ENCODE measurements at places on chromosomes 2 and 18. TPM values are rescaled to one million over a fixed set of nuclear protein-coding genes. Genes with fewer than 3 reads are reported as not detected.

The ANKRD30B gene
- not detected for total RNA-seq

The PAX8 gene
- 18.0 TPM for total RNA-seq

The COPS9 gene
- total RNA-seq = 102 TPM

GRCh38 chr2:198045227-198045626 is 240.8 kb downstream of the PLCL1 start:
- no peaks in the 10 kb centered on the region for H3K4me1 ChIP-seq
- no peak overlapping the region for H3K27ac ChIP-seq
- H3K27me3 ChIP-seq = no peaks in the 10 kb centered on the region

DNA sequence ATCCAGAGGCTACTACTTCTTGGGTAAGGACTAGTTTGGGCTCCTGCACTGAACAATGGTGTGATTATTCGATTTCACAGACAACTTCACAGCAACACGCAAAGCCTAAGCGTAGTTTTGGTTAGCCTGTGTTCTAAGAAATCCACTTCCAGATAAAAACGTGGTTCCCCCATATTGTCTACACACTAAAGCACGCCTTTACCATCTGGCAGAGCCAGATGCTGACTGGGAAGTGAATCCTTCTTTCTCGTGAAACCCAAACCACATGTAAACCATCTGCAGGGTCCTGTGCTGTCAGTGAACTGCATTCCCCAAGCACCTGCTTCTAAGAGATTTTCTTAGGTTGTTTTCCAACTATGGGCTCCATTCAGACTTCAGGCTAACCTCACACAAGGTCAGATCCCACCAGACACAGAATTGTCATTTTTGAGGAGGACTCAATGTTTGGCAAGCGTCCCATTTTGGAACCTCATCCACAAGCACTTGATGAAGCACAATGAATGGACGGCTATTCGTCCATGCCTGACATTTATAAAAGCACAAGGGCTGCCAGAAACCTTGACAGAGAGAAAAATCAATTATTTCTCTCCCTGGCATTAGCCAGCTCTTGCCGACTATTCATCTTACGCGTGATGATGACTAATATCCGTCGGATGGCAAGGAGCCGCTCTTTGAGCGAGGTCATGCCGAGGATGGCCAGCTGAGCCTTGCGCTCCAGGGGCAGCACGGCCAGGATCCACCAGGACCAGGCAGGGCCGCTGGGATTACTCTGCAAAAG is 38.4 kb downstream of the LONRF2 start:
- DNase-seq = no peak
- H3K27me3 ChIP-seq = no peaks in the 10 kb centered on the region
- H3K36me3 ChIP-seq = no peaks in the 10 kb centered on the region
- H3K4me1 ChIP-seq = no peaks in the 10 kb centered on the region
- H3K27ac ChIP-seq = no peak overlapping the region

DNA sequence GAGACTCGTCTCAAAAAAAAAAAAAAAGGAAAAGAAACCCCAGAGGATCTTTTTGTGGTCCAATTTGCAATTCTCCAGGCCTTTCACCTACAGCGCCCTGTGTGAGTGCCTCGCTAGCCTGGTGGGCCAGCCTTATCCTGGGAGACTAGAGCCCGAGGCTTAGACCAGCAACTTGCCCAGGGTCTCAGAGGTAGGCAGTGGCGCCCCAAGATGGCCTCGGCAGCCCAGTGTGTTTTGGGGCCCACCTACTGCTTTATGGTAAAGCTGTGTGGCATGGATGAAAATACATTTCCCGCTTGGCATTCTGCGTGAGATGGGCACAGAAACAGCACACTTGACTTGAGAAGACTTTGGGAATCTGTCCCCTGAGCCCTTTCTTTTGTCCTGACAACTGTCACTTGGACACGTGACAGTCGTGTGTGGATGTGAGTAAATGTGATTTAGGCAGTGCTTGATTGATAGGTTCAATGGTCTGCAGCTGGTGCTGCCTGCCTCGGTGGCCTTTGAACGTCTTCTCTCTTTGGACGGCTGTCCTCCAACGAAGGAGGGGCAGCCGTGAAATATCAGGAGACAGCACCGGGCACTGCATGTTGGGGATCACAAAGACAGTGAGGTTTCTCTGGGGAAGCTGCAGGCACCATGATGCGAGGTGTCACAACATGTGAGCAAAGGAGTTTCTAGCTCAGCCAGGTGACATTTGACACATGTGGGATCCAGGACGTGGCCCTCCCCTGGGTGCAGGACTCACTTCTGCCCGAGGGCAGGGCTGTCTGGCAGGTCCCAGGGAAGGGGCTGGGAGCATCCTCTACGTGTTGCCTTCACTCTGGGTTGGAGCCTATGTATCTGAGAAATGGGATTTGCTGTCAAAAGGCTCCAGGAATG is 209.5 kb upstream of the TWIST2 start:
- no peak overlapping the region for H3K4me3 ChIP-seq
- H3K27me3 ChIP-seq = no peaks in the 10 kb centered on the region
- no peak for DNase-seq
- H3K36me3 ChIP-seq = no peaks in the 10 kb centered on the region
- H3K27ac ChIP-seq = no peak overlapping the region

DNA sequence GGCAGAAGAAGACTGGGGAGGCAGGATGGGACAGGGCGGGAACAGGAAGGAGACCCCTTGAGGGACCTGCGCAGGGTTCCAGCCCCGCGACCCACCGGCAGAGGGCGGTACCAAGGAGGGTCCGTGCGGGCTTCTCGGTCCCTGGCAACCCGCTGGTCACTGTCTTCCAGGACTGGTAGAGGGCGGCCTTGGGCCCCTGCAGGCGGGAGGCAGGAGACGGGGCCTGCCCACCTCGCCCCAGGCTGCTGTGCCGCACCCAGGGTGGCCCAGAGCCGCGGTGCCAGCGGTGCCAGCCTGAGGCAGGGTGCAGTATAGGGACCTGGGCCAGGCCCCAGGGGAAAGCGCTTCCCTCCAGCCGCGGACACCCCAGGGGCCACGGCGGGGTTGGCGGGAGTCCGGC is 34.5 kb downstream of the NEURL3 start:
- peaks cover 4% of the 10 kb centered on the region for H3K4me1 ChIP-seq
- H3K27ac ChIP-seq = no peak overlapping the region
- H3K36me3 ChIP-seq = no peaks in the 10 kb centered on the region

DNA sequence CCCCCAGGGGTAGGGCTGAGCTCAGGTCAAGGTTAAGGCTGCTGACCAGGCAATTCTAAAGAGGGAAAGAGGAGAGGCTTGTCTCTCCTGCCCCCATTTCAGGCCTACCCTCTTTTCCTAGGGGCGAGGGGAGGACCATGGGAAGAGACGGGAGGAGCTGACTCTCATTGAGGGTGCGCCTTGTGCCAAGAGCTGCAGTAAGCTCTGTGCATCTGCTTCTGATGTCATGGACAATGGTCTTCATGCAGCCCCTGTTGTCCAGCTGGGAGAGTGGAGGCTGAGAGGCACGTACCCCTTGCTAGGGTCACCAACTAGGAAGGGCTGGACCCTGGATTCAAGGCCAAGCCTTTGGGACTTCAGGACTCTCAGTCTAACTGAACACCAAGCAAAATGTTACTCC is 45.2 kb downstream of the PTGR3 start:
- H3K36me3 ChIP-seq = no peaks in the 10 kb centered on the region
- no peak overlapping the region for H3K27ac ChIP-seq
- no peak for DNase-seq
- H3K4me1 ChIP-seq = no peaks in the 10 kb centered on the region

DNA sequence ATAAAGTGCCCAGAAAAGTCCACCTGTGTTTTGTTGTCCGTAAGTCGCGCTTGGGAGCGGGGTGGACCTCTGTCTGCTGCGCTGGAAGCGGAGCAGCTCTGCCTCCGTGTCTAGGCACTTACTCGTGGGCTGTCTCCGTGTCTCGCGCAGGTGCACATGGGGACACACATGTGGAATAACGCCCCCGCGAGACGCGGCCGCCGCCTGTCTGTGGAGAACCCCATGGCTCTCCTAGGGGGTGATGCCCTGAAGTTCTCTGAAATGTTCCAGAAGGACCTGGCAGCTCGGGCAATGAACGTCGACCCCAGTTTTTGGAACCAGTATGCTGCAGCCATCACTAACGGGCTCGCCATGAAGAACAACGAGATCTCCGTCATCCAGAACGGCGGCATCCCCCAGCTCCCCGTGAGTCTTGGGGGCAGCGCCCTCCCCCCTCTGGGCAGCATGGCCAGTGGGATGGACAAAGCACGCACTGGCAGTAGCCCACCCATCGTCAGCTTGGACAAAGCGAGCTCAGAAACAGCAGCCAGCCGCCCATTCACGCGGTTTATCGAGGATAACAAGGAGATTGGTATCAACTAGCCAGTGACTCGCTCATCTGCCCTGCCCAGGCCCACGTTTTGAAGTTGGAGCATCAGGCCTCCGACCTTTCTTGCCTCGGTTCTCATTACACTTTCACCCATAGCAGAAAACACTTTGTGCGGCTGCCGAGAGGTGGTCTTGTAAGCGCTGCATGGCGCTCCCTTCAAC is 17.3 kb downstream of the SALL3 start:
- no peaks in the 10 kb centered on the region for H3K4me1 ChIP-seq
- H3K4me3 ChIP-seq = no peak overlapping the region
- no peaks in the 10 kb centered on the region for H3K36me3 ChIP-seq
- H3K27me3 ChIP-seq = no peaks in the 10 kb centered on the region
- DNase-seq = no peak

DNA sequence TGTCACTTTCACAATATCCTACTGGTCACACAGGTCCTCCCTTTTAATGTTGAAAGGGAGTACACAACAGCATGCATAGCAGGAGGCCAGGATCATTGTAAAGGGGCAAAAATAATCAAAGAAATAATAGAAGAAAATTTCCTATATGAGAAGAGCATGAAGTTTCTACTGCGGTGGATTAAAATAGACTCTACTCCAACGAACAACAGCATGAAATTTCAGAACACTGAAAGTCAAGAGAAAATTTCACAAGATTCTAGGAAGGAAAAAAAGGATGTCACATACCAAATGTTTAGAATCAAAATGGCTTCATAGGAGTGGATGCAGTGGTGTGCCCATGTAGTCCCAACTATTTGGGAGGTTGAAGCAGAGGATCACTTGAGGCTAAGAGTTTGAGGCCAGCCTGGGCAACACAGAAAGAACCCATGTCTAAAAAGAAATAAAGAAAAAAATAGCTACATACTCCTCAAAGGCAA is 72.0 kb upstream of the EPAS1 start:
- H3K4me1 ChIP-seq = peaks cover 3% of the 10 kb centered on the region
- H3K4me3 ChIP-seq = no peak overlapping the region
- no peaks in the 10 kb centered on the region for H3K27me3 ChIP-seq
- no peak overlapping the region for H3K27ac ChIP-seq

DNA sequence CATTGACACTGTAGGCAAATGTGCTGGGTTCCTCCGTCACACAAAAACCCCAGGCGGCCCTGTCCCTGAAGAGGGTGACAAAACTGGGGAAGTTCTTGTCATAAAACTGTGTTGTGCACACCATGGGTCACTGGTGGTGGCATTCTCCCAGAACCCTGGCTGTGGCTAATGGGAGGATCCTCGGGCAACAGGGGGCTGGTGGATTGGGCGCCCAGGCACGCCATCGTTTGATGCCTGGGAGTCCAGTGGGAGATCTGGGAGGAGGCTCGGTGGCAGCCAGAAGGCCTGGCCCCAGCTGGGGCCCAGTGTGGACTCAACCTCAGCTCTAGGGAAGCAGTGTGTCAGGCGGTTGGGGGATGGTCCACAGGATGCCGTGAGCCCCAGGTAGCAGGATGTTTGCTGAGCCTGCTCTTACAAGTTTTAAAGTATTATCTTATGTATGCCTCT is 140.7 kb downstream of the ACOXL start:
- H3K36me3 ChIP-seq = no peaks in the 10 kb centered on the region
- no peak overlapping the region for H3K27ac ChIP-seq
- no peak for DNase-seq
- no peaks in the 10 kb centered on the region for H3K4me1 ChIP-seq

DNA sequence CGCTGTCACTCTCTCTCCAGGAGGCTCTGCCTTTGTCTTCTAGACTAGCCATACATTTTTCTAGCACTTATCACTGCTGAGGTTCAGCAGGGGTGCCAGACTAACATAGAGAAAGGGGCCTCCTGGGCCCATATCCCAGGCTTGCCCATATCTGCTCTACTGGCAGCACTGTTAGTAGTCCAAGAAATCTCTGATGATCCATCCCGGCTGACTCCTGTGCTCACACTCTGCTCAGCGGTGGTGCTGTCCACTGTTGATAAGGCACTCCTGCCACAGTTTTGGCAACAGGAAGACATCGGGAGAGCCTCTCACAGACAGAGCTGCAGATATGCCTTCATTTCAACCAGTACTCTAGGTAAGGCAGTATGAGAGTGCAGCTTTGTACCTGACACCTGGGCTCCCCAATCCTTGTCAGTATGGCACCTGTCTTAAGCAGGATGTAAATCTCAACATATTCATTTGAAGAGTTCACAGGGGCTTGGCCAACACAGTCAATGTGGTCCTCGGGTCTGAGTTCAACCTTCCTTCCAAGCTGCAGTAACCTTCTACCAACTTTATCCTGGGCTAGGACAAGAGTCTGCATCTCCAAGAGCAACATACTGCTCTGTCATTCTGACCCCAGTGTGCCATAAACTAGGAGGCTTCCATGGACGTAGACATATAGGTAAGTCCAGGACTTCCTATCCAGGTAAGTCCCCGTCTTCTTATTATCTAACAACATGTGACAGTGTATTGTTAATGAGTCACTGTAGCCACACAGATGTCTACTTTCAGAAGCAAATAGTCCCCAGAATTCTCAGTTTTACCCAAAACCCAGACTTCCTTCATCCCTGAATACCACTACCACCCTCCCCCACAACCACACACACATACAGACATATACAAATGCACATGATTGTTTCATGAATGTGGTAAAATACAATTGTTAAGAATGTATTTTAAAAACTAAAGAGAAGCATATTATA is 16.2 kb downstream of the KLF7 start:
- H3K36me3 ChIP-seq = no peaks in the 10 kb centered on the region
- H3K4me1 ChIP-seq = peaks cover 4% of the 10 kb centered on the region
- H3K27ac ChIP-seq = no peak overlapping the region
- H3K4me3 ChIP-seq = no peak overlapping the region

GRCh38 chr2:193088026-193088425 is 893.3 kb upstream of the TMEFF2 start:
- DNase-seq = no peak
- H3K4me1 ChIP-seq = no peaks in the 10 kb centered on the region
- no peaks in the 10 kb centered on the region for H3K27me3 ChIP-seq
- H3K27ac ChIP-seq = no peak overlapping the region
- no peak overlapping the region for H3K4me3 ChIP-seq
- H3K36me3 ChIP-seq = no peaks in the 10 kb centered on the region

DNA sequence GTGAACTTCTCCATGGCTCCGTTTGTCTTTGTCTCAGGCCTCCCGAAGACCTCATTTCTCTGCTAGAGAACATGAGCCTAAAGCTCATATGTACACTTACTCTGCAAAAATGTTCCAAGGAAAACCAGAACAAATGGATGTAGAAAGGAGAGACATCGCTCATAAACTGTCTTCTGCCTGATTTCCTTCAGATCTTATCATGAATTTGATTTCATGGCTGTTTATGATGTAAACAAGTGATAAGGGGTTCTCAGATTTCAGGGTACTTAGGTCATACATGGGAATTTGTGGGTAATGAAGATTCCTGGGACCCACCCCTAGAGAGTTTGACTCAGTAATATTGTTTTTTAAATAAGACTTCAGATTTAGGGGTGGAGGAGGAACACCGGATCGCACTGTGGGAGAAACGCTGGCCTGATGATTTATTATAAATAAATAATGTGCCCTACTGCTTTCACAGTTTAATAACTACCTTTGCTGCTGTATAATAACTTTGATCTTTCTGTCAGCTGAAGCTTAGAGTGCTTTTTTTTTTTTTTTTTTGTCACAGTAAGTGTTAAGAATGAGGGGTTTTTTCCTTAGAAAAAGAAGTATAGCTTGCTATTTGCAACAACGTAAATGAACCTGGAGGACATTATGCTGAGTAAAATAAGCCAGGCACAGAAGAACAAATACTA is 14.9 kb downstream of the AOX1 start:
- H3K4me1 ChIP-seq = no peaks in the 10 kb centered on the region
- H3K4me3 ChIP-seq = no peak overlapping the region
- H3K27me3 ChIP-seq = no peaks in the 10 kb centered on the region

Measured in Peyer's patch (tissue), 4 donors.